ENCODE measurements at places on chromosomes 4 and X.
A peak's percentile ranks its signal among the peaks of the same experiment; 100 is the strongest.

GRCh38 chr4:5054532-5054931, 3.3 kb downstream of the STK32B start:
- no peak for DNase-seq

GRCh38 chr4:173508386-173509035, 21.5 kb downstream of the HAND2 start:
- DNase-seq = no peak

- no peak for DNase-seq
Measured at GRCh38 chr4:189917161-189917891, 23.3 kb upstream of the FRG1 start.

DNA sequence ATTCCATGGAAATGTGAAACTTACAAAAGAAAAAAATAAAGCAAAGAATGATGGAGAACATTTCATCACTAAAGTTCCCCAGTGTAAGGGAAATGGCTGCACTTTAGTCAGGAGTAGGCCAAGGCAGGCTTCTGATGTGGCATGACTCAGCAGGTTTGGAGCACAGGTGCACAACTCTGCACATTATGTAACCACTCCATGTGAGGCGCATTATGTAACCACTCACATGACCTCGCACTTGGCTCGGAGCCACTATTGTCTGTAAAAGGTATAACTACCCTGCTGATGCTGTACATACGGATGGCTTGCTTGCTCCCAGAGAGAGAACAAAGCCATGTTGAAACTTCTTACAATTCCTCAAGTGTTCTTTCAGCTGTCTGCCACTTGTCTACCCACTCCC, 727.6 kb downstream of the TRAM1L1 start:
- DNase-seq = peak; percentile 26

- DNase-seq = no peak
Measured at GRCh38 chrX:56738670-56739069, 9.6 kb downstream of the NBDY start.

DNA sequence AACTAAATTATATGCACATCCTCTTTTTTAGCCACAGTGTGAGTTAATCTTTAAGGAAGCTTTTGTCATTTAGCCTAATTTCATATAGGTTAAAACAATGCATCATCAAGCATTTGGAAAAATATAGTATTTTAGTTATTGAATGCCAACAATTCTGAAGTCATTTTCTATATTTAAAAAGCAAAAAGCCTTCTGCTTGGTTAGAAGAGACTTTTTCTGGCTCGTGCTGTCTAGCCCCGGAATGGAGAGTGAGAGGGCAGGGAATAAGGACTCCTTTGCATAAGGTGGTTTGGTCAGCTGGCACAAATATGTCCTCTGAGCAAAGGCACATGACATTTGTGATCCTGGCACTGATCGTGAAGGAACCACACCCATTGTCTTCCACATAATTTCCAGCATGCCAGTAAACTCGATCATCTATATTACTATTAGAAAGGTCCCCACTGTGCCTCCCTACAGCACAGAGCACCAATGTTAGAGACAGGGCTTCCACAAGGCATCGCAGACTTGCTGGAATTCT, 393.7 kb upstream of the INTU start:
- no peak for DNase-seq

GRCh38 chr4:39045827-39046221, 13.6 kb upstream of the TMEM156 start:
- DNase-seq = no peak
